ENCODE measurements at places on chromosomes 13 and 19. TPM values are rescaled to one million over a fixed set of nuclear protein-coding genes. Genes with fewer than 3 reads are reported as not detected.

- H3K27me3 ChIP-seq: peaks cover 4% of the 10 kb centered on the region
- DNase-seq: no peak
- no peak overlapping the region for H3K27ac ChIP-seq
- H3K36me3 ChIP-seq: no peaks in the 10 kb centered on the region
- no peak overlapping the region for H3K4me3 ChIP-seq
Measured at GRCh38 chr13:95559100-95559499, 6.6 kb downstream of the CLDN10 start.

DNA sequence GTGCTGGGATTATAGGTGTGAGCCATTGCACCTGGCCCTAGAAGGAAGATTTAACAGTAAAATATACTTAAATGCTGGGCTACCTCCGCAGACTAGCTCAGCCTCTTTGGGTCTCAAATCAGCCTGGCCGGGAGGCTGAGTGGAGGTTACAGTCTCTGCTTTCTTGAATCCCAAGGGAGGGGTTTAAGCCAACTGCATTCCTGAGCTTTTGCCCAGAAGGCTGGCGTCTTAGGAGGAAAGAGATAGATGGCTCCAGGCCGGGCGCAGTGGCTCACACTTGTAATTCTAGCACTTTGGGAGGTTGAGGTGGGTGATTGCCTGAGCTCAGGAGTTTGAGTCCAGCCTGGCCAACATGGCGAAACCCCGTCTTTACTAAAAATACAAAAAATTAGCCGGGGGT, 623 bp upstream of the C5AR1 start:
- peaks cover 14% of the 10 kb centered on the region for H3K4me1 ChIP-seq
- no peak for DNase-seq
- H3K36me3 ChIP-seq: no peaks in the 10 kb centered on the region
- peak overlapping the region; percentile 55 for H3K27ac ChIP-seq
- H3K27me3 ChIP-seq: no peaks in the 10 kb centered on the region

- DNase-seq: no peak
- H3K27ac ChIP-seq: no peak overlapping the region
Measured at GRCh38 chr19:49256691-49257090, 68.3 kb downstream of the SLC6A16 start.

DNA sequence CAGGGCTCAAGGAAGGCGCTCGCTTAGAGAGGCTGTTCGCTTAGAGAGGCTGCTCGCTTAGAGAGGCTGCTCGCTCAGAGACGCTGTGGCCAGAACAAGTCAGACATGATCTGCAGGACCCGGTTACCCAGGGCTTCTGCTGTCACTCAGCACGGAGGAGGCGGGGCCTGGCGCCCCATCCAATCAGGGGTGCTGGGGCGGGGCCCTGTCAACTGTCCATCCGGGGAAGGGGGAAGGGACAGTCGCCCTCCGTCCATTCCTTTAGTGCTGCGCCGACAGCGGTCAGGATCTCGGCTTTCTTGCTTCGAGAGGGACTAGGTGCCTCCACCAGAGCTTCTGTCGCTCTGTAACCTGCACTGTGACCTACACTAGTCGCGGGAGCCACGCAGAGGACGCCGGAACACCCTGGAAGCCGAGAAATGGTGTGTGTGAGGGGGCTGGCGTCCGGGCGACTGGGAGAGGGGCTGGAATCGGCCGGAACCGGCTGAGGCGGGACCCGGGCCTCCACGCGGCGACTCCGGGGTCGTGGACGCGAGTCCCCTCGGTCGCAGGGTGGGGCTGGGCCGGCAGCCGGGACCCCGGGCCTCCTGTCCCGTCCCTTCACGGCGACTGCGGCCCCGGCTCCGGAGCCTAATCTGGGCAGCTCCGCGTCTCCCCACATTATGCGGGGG, at the start of gene ZNF440:
Gene ZNF440 (plus strand): TSS at position 245 of the 671 bp plus-strand sequence. CDS start 175 bp downstream, at position 420.
- H3K4me1 ChIP-seq: peaks cover 9% of the 10 kb centered on the region
- no peaks in the 10 kb centered on the region for H3K27me3 ChIP-seq
- DNase-seq: peak; percentile 97
- H3K27ac ChIP-seq: peak within 1 kb of the TSS; percentile 93

GRCh38 chr13:51643882-51644281, 59.6 kb downstream of the WDFY2 start:
- no peaks in the 10 kb centered on the region for H3K36me3 ChIP-seq
- no peaks in the 10 kb centered on the region for H3K27me3 ChIP-seq
- H3K27ac ChIP-seq: no peak overlapping the region
- no peak overlapping the region for H3K4me3 ChIP-seq

DNA sequence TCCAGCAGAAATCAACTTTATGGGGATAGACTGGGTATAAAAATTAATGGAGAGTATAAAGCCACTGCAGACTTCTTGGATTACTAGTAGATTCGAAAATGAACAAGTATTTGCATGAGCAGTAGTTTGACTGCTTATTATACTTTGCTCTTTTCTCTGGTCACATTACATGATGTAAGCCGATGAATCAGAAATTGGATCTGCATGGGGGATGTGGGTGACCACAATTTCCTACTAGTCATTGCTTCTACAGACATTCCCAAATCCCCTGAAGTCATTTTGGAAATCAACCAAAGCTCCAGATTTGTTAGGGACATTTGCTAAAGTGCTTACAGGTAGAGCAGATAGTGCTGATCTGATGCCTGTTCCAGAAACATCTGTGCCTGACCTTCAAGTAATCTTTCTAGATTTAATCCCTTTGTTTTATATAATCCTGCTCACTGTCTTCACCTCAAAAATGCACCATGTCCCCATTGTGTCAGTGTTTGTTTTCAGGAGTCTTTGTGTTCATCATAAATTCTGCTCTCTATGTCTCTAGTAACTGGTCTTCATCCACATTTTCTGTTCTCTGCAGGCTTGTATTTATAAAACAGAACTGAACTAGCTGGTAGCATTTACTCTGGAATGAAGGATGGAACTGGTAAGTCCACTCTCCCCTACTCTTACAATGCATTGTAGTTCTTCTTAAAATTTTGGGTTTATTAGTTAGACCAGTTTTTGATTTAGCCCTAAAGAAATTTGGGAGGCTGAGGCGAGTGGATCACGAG, 201.5 kb upstream of the CSNK1A1L start:
- no peak overlapping the region for H3K4me3 ChIP-seq
- no peaks in the 10 kb centered on the region for H3K36me3 ChIP-seq
- H3K27me3 ChIP-seq: no peaks in the 10 kb centered on the region
- DNase-seq: no peak

DNA sequence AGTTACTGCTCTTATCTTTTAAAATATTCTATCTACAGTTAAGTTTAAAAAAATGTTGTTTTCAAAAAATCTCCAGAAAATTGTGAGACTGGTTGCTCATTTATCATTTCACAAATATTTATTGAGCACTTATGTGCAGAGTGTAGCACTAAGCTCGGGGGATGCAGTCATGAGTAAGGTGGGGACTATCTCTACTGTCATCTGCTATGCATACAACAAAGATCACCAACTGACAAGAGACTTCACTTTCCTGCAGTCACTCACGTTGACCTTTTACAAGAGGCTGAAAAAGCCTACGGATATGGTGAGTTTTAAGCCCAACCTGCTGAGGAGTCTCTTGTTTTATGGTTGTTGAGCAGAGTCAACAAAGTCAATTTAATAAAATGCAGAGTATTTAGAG, 392.5 kb downstream of the KLF12 start:
- H3K27ac ChIP-seq: no peak overlapping the region
- no peaks in the 10 kb centered on the region for H3K27me3 ChIP-seq
- no peaks in the 10 kb centered on the region for H3K36me3 ChIP-seq
- no peak for DNase-seq
- H3K4me1 ChIP-seq: no peaks in the 10 kb centered on the region

- no peak overlapping the region for H3K27ac ChIP-seq
- no peaks in the 10 kb centered on the region for H3K36me3 ChIP-seq
- H3K4me1 ChIP-seq: no peaks in the 10 kb centered on the region
- DNase-seq: no peak
- H3K4me3 ChIP-seq: no peak overlapping the region
Measured at GRCh38 chr19:30326393-30326710, 45.8 kb upstream of the ZNF536 start.

- H3K4me3 ChIP-seq: no peak overlapping the region
- no peaks in the 10 kb centered on the region for H3K36me3 ChIP-seq
- H3K27ac ChIP-seq: no peak overlapping the region
- no peaks in the 10 kb centered on the region for H3K4me1 ChIP-seq
- DNase-seq: no peak
Measured at GRCh38 chr19:28026636-28027035, 1186.3 kb downstream of the UQCRFS1 start.

DNA sequence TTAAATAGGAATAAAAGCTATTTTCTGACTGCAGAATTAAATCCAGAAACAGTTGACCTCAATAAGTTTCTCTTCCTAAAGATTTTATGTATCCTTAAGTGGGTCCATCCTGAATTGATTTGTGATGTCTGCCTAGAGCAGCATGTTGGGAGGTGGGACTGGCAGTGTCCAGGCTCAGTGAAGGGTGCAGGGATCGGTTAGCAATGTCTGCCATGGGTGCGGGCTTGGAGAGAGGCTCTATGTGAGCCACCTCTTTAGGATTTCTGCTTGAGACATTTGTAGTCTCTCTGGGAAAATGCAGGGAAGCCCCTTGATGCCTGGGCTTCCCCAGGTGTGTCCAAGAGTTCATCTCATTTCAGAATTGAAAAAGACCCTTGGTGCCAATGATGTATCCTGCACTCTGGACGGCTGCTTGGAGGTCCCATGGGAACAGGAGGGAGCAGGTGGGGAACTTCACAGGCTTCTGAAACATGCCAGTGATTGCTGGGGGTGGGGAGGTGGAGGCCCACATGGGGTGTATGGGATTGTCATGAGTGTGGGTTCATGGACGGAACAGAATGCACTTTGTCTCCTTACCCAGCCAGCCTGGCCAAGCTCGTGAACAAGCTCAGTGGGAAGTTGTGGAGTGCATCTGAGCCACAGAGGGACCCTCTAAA, 6.2 kb upstream of the COLGALT1 start:
- H3K4me1 ChIP-seq: no peaks in the 10 kb centered on the region
- DNase-seq: no peak
- no peaks in the 10 kb centered on the region for H3K36me3 ChIP-seq
- no peak overlapping the region for H3K4me3 ChIP-seq
- H3K27ac ChIP-seq: no peak overlapping the region
- no peaks in the 10 kb centered on the region for H3K27me3 ChIP-seq

DNA sequence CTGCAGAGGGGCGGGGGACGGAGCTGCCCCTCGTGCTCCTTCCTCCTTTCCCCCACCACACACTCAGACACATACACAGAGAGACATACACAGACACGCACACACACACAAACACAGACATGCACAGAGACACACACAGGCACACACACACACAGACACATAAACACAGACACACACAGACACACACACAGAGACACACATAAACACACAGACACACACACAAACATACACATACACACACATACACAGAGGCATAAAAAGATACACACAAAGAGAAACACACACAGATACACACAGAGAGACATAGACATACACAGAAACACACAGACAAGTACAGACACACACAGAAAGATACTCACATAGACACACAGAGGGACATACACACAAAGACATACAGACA, 136.0 kb downstream of the UQCRFS1 start:
- no peaks in the 10 kb centered on the region for H3K4me1 ChIP-seq
- no peak overlapping the region for H3K4me3 ChIP-seq
- DNase-seq: no peak
- H3K27ac ChIP-seq: no peak overlapping the region
- H3K27me3 ChIP-seq: no peaks in the 10 kb centered on the region

DNA sequence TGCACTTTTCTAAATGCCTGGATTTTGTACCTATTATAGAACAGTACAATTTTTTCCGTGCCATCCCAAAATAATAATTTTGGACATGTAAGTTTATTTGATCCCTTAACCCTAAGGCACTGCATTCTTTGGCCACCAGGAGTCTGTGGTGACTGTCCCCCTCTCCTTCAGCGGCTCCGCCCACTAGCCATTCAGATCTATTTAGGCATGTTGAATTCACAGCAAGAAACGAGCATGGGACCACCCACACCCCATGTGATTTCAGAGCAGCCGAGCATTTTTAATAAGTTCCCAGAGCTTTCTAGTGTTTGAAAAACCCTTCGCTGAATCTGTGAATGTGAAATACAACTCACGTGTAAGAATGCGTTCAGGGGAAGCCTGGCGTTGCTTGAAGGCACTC, 567.5 kb downstream of the MYO16 start:
- no peak overlapping the region for H3K4me3 ChIP-seq
- H3K4me1 ChIP-seq: no peaks in the 10 kb centered on the region
- DNase-seq: no peak
- H3K36me3 ChIP-seq: no peaks in the 10 kb centered on the region
- H3K27ac ChIP-seq: no peak overlapping the region

GRCh38 chr13:107342747-107343146, 774.8 kb upstream of the ARGLU1 start:
- H3K4me3 ChIP-seq: no peak overlapping the region
- DNase-seq: no peak
- no peak overlapping the region for H3K27ac ChIP-seq

DNA sequence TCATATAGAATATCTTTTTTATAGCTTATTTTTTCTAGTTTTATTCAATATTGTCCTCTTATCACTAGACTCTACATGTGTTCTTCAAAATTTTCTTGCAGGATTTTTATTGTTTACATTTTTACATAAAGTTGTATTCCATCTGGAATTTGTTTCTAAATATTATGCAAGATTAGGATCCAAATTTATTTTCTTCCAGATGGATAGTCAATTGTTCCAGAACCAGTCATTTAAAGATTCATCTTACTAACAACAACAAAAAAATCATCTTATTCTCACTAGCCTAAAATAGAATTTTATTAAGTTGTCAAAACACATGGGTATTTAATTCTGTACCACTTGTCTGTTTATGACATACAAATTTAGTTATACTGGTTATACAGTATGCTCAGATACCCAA, 390.4 kb upstream of the GPC6 start:
- no peaks in the 10 kb centered on the region for H3K27me3 ChIP-seq
- no peaks in the 10 kb centered on the region for H3K36me3 ChIP-seq
- H3K4me3 ChIP-seq: no peak overlapping the region
- no peak for DNase-seq
- no peaks in the 10 kb centered on the region for H3K4me1 ChIP-seq

DNA sequence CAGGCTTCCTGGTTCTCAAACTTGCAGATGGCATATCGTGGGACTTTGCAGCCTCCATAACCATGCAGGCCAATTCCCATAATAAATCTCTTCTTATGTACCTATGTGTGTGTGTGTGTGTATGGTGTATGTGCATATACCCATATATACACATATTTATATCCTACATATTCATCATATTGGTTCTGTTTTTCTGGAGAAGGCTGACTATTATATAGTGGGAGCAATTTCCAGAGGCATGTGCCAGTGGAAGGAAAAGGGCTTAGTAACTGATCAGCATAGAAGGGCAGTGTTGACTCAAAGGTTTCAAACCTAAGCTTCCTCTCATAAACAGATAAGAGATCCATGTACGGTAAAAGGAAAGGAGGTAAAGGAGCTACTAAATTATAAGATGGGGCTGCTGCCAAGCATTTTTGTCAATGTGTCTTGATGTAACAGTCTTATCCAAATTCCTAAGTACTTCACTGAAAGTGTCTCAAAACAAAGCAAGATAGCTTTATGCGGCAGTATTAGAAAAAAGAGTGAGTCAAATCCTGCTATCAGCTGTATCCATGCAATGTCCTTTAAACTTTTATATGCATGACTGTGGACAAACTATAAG, 432.1 kb downstream of the TBC1D4 start:
- H3K27ac ChIP-seq: no peak overlapping the region
- no peak overlapping the region for H3K4me3 ChIP-seq
- no peaks in the 10 kb centered on the region for H3K4me1 ChIP-seq

Gene THAP8
- 5.2 TPM for total RNA-seq

Gene SMIM44
- total RNA-seq: not detected

Gene CGB3
- not detected for total RNA-seq

Gene IGLON5
- total RNA-seq: not detected

Gene C1QTNF9
- total RNA-seq: not detected

Gene ZNF575
- total RNA-seq: 2.3 TPM

Gene SOX1
- not detected for total RNA-seq

Gene KLK15
- total RNA-seq: not detected

Data from upper lobe of right lung (tissue), 1 donor.